Heart left ventricle (tissue), 16 donors: ENCODE measurements at places on chromosomes 7 and 10.
A peak's percentile ranks its signal among the peaks of the same experiment; 100 is the strongest.

- no peak for DNase-seq
These were observed 167.1 kb downstream of the NEURL1 start for GRCh38 chr10:103660364-103661197.

DNA sequence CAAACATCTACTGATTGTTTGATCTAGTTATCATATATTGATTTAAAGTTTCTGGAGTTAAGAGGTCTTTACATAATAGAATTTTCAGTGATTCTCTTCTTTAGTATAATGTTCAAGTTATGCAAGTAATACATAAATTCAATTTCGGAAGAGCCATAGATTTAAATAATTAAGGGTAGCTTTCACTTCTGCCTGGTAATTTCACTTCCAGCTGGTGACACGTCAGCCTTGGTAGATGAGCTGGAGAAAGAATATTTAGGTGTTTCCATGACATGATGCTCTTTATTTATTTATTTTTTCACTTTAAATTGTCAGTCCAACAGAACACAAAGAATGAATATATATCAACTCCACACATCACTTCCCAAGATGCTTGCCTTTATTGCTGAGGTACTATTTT lies 5.2 kb upstream of the OTUD1 start:
- no peak for DNase-seq

DNA sequence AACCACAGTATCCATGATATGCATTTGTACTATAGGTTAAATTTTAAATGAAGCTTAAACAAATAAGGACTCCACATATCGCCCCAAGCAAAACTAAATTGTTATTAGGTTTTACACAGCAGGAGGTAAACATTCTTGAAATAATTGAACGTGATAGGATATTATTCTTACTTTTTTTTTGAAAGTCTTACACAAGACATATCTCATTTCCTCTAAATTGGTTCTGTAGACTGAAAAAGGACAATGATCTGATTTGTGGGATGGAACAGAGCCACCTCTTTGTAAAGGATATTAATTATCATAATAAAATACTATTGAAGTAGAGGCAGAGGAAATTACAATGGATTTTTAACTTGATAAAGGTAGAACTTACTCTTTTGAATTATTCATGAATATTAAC lies 155.1 kb upstream of the SEMA3D start:
- DNase-seq = no peak

DNA sequence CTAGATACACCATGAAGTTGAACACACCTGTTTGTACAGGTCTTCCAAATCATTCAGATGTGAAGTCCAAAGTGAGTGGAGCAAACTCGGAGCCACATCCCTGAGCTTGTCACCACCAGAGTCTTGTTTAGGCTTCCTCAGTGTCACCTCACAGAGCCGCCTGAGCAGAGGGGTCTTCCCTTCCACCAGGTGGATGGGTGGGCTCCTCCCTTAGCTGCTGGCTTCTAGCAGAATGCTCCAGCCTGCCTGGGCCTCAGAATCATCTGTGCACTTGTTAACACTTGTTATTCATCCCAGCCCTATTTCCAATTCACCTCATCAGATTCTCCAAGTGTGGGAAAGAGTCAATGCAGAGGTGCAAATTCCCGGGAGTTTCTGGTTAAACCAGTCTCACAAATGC lies 32.5 kb downstream of the C10orf71 start:
- DNase-seq = peak; percentile 12

DNA sequence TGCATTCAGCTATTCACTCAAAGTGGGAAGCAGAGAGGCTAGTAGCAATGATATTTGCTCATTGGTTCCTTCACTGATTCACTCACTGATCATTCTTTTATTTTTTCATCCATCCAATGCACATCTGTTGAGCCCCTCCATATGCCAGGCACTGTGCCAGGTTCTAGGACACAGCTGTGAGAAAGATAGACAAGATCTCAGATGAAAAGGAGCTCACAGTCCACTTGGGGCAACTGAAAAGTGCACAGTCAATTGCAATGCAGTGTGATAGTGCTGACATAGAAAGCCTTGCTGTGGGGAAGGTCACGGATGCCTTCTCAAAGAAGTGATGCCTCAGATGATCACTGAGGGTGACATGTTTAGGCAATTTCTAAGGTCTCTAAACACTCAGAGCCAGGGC lies 262.3 kb downstream of the PTEN start:
- DNase-seq = no peak
